ENCODE measurements at places on chromosomes 7 and 10.

GRCh38 chr7:29573567-29573966 lies 9.9 kb downstream of the PRR15 start:
- DNase-seq: no peak

DNA sequence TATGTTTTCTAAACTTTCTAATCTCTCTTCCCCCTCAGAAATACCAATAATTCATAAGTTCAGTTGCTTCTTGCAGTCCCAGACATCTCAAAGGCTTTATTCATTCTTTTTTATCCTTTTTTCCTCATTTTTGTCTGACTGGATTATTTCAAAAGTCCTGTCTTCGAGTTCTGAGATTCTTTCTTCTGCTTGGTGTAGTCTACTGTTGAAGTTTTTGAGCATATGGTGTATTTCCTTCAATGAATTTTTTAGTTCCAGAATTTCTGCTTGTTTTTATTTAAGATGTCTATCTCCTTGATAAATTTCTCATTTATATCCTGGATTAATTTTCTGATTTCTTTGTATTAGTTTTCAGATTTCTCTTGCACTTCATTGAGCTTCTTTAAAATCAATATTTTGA lies 8.4 kb downstream of the TMEM140 start:
- DNase-seq: no peak

- DNase-seq: no peak
These were observed 56.3 kb upstream of the ZEB1 start for GRCh38 chr10:31262672-31263071.

DNA sequence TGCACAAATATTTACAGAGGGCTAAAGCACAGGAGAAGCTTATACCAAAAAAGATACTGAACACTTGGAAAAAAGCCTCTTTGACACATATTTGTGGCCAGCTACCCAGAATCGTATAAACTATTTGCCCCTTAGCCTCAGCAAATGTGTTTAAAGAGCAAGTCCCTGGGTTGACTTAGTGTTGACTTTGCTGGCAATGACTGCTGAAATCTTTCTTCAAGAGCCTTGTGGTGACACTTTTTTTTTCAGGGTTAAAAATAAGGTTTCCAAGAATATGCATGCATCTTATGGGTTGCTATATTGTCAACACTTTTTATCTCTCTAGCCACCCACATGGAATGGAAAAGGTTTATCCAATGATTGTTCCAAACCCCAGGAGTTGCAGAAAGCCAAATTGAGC lies 14.9 kb upstream of the PLEKHS1 start:
- DNase-seq: no peak

Data from activated naive CD4-positive, alpha-beta T cell treated with anti-CD3 and anti-CD28 coated beads, Interleukin-2, amount 10 ng/mL, durations not matched to agents 7 days and 5 days (primary cell).